ENCODE measurements at places on chromosomes 16 and 17.

DNA sequence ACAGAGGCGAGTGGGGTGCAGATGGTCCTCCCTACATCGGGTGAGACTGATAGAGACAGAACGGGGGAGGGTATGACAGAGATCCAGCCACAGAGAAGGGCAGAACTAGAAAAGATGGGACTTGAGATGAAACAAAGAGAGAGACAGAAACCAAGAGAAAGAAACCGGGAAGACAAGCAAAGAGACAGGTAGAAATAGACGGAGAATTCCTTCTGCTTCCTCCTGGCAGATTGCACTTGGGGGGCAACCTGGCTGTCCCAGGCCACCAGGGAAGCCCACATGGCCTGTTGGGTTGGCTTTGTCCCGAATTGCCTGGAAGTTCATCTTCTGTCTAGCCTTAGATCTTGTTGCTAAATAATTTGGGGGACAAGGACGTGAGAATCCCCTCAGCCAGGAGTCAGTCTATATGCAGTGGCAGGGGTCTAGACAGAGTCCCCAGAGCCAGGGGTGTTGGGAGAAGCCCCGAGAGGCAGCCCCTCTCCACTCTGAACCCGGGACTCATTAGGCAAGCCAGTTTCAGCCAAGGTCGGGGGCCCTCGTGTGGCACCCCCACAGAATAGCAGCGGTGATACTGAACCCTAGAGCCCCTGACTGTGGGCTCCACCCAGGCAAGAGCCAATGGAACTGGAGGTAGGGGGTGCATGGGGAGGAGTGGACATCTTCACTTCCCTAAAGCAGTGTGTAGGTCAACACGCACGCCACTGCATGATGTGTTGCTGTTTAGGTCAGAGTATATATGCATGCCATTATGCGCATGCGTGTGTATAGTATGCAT, 627 bp upstream of the TSPOAP1 start:
- peak; percentile 93 for DNase-seq

DNA sequence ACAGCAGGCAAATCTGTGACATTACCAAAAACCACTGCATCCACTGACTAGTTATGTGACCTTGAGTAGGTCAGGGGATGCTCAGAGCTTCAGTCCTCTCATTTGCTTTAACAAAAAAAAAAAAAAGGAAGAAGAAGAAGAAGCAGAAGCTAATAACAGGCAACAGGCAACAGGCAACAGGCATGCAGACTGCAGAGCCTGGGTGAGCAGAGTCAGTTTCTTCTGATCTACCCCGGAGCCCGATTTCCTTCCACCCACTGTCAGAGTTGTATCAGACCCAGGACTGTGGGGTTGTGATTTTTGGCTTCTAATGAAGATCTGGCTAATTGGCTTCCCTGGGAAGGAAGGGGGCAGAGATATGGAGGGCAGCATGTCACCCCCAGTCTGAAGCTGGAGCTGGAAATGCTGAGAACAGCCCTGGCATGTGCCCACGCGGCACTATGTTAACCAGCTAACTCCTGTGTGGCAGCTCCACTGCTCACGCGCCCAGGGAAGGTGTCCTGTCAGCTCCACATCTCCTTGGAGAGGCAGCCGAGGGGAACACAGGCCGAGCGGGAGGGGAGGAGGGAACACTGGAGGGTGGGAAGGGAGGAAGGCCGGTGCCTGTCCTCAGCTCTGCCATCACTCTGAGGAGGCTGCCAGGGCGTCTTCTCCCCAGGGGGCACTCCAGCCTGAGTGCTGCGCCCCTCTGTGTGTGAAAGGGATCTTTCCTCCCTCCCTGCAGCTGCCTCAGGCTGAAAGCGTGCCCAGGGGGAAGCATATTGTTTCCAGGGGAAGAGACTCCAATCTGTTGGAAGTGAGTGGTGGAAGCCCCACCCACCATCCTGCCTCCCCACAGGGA, 17.6 kb downstream of the SRCIN1 start:
- DNase-seq, result no peak

GRCh38 chr17:3554440-3554839, 3.2 kb downstream of the TRPV3 start:
- no peak for DNase-seq

DNA sequence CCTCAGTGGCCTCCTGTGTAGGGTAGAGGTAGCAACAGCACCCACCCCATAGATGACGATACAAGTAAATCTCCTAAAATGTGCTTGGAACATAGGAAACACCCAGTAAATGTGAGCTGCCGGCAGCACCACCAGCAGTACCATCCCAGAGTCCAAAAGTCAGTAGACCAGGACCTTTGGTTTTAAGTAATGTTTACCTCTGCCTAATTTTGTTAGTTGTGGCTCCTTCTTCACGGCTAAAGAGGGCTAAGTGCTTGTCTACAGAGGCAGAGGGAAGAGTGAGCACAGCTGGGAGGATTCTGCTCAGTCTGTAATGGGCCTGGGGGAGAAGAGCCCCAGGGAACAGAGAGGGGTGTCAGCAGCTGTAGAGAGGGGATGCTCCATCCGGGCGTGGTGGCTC, 91.3 kb upstream of the FBXO47 start:
- DNase-seq, result no peak

DNA sequence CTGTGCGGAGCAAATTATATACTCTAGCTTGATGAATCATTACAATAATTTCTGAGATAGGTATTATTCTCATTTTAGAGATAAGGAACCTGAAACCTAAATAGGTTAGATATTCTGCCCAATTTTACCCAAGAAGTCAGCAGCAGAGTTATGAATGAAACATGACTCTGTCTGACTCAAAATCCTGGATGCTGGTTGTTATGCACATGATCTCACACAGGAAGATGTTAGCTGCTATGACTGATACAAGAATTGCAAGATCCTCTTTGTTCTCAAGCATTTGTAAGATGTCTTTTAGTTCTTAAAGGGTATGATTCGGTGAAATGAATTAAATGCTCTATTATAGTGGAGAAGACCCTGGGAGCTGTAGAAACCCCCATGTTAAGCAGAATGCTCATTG, 447.8 kb downstream of the KIF2B start:
- DNase-seq, result no peak

DNA sequence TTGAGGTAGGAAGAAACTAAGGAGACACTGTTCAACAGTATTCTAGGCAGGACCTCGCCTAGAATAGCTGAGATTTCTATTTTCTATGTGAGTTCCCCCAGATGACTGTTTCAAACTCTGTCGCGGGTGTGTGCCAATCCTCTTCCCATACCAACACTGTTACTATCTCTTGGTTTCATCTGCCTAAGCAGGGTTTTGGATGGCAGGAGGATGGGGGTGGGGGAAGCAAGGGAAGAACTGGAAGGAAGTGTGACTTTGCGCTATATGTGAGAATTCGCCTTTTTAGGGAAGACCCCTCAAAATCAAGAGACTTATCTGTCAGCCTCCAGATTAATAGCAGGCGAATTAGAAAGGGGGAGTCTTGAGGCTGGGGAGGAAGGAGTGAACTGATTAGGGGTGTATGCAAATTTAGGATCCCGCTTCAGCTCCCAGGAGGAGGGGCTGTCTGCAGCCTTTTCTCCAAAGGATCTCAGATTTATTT, 521 bp upstream of the G6PC3 start:
- DNase-seq, result no peak

DNA sequence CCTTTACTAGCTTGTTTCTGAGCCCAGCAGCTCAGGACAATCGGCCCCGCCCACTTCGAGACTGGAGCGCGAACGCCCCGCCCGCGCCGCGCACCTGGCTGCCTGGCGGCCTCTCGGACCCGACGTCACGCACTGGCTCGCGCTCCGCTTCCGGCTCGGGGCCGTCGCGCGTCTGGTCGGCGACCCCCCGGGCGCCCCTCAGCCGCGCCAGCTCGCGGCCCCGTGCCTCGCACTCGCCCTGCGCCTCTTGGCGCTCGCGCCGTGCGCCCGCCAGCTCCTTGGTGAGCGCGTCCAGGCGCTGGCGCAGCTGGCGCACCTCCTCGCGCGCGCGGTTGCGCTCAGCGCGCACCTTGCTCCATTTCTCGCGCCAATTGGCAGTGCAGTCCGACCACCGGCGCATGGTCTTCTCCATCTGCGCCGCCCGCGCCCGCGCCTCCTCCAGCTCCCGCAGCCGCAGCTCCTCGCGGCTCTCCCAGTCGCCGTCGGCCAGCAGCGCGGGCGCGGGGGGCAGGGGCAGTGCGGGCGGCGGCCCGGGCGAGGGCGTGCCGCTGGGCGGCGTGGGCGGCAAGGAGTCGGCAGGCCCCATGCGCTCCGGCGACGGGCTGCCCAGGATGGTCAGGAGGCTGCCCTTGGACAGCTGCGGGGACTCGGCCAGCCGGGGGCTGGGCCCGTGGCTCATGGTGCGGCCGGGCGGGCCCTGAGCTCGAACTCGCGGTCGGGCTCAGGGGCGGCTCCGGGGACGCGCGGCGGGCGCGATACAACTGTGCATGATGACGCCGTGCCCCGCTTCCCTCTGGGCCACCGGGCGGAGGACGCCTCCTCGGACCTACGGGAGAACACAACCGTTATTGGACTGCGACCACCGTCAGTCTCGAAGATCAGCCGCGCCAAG, 7.6 kb downstream of the CCDC102A start:
- no peak for DNase-seq

- no peak for DNase-seq
These were observed 5.4 kb upstream of the LHX1 start for GRCh38 chr17:36931697-36932382.

DNA sequence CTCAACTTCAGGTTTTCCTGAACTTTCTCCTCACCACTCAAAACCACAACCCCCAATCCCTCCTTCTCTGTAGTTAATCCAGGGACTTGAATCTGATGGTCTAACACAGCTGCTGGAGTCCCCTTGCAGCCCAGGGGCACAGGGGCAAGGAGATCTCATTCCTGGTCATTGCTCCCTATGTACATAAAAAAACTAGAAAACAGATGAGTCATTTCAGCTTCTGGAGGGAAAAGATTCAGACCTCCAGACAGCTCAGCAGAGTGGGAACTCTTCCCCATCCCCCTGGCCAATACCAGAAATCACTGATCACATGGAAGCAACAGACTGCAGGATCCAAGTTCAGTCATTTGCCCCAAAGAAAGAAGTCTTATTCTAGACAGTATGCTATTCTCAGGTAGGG, 62.1 kb downstream of the DYNLRB2 start:
- no peak for DNase-seq

GRCh38 chr16:4081521-4082021, 34.7 kb downstream of the ADCY9 start:
- no peak for DNase-seq

GRCh38 chr17:7903154-7904103, 12.7 kb downstream of the RNF227 start:
- no peak for DNase-seq

DNA sequence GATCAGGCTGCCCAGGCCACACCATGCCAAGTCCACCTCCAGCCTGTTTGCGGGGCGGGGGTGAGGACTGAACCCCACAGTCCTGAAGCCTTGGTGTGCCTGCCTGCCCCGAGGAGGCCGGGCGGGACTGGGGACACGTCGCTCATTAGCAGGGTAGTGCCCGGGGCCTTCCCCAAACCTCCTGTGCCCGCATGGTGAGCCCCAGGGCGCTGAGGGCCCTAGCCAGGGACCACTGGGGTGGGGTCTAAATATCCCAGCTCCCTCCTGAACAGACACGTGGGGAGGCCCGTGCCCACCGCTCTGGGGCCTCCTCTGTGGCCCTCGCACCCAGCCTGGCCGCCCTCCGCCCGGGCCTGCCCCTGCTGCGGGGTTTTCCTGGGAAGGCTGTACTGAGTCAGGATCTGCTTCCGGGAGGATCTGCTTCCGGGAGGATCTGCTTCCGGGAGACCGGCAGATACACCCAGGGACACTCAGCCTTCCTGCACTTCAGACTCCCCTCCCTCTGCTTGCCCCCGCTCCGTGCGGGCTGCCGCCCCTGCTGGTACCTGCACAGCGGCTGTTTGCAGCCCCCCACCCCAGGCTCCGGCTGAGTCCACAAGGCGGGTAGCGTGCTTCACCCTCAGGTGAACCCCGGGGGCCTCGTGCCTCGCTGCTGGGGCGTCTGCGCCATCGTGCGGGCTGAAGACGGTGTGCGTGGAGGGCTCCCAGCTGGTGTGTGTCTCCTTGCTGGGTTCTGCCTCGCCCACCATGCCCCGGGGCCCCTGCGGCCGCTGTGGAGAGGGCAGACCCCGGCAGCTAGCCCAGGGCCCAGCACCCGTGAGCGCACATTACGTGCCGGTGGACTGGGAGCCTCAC, 23.6 kb upstream of the CACNA1H start:
- no peak for DNase-seq

DNA sequence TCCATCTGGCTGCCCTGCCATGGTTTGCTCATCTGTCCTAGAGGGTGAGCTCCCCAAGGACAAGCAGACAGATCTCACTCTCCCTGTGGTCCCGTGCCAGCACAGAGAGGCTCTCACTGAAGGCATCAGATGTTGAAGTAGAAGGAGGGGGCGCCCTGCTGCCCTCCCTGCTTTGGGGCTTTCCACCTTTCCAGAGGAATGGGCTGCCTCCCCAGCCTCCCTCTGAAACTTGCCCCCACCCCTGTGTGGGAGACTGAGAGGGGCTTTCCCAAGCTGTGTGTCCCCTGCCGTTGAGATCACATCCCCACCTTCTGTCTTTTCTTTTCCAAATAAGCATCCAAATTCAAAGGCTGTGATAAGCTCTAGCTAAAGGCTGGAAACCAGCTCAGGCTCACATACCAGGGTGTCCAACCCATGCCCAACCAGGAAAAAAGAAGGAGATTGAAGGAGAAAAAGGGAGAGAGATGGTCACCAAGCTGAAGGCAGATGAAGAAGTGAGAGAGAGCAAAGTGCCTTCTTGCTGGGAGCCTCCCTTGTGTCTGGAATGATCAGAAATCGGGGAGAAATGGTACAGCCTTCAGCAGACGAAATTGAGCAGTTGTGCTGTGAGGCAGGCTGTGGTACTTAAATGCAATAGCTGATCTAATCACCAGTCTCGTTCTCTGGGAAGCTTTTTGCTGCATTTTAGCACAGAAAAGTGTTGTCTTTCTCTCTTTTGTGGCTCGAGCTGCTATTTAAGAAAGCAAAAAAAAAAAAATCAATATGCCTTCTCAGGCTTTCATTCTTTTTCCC, 145.9 kb upstream of the LHX1 start:
- no peak for DNase-seq
